ENCODE measurements at places on chromosomes 3 and 15.

- DNase-seq: peak; percentile 58
Observed at GRCh38 chr3:126245811-126246727, 65.7 kb upstream of the ALDH1L1 start.

GRCh38 chr3:114550165-114550564 lies 256.3 kb downstream of the TIGIT start:
- DNase-seq: peak; percentile 49

DNA sequence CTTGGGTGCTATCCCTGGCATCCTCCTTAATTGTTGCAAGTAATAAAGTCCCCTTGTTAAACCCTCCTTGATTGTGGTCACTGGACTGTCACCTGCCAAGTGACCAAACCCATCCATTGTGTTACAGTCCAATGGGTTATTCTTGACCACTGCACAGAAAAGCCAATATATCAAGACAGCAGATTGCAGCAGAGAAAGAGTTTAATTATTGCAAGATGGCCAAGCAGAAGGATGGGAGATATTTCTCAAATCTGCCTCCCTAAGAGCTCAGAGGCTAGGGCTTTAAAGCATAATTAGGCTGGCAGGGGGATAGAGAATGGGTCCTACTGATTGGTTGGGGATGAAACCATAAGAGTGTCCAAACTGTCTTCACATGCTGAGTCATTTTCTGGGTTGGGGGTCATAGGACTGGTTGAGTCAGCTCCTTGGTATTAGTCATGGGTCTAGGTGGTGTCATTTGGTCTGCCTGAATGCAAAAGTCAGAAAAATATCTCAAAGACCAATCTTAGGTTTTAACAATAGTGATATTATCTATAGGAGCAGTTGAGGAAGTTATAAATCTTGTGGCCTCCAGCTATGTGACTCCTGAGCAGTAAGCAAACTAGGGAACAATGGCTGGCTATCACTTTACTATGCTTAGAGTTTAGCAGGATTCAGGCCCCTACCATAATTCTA lies 19.1 kb upstream of the XYLB start:
- DNase-seq: peak; percentile 14

DNA sequence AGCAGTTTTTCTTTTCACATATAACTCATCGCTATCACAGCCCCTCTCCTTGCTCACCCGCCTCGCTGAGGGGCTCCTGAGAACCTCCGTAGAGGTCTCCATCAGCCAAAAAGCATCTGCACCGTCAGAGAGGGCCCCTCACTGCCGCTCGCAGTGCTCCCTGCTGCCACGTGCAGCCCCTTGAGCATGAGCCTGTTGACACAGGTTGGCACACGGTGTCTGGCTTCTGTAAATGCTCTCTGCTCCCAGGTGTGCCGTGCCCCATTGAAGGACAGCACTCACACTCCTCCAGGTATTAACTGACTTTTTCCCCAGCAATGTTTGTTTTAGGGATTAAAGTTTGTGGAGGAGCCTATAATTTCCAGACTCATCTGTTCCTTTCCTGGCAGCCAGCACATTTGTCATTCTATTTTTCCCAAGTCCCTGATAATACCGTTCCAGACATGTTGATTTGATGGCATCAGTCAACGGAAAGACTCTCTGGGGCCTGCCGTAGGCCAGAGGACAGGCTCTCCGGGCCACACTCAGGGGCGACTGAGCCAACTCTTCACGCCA lies 2.1 kb upstream of the FURIN start:
- no peak for DNase-seq
